ENCODE measurements at places on chromosomes 5 and 9.

DNA sequence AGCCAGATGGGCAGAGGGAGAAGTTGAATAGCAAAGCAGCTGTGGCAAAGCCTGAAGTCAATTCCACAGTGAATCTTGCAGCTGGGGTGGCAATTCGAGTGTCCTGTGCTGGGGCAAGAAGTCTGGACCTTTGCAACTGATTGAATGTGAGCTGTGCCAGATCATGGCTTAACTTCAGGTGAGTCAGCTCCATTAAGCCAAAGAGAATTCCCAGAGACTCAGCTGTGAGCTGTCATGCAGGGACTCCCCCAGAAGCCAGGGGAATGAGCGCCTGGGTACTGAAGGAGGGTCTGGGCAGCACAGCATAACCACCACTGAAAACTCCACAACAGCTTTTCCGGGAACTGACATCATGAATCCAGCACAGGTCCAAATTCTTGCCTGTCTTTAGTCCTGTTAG lies 153.5 kb upstream of the TRPC7 start:
- no peak for DNase-seq

GRCh38 chr9:4955836-4956235 lies 29.2 kb upstream of the JAK2 start:
- no peak for DNase-seq

DNA sequence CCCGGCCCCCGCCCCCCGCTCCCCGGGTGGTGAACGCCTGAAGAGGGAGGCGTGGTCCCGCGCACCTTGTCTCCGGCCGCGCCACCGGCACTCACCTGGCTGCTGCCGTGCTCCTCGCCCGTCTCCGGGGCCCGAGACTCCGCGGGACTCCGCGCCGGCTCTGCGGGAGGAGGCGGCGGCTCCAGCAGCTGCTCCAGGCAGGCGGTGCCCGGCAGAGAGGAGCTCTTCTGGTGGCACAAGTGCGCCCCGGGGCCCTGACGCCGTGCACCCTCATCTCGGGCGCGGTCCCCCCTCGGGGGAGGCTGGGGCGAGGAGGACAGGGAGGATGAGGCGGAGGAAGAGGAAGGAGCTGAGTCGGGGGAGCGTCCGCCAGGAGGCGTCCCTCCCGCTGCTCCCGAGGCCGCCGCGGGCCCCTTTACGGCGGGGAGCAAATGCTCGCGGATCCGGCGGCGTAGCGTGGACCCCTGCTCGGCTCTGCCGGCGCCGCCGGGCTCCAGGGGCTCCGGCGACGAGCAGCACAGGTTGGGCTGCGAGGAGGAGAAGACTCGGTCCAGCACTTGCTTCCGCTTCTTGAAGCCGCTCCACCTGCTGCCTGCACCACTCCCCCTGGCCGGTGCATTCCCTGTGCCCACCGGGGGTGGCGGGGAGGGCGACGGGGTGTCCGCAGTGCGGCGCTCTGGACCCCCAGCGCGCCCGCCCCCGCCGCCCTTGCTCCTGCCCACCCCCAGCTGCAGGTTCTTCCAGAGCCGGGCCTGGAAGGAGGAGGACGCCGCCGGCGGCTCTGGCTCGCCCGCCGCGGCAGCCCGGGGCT lies 928 bp downstream of the MCTP1 start:
- no peak for DNase-seq

GRCh38 chr9:78614892-78615291 lies 318.0 kb downstream of the PSAT1 start:
- no peak for DNase-seq

GRCh38 chr5:124519396-124519795 lies 227.0 kb downstream of the ZNF608 start:
- no peak for DNase-seq

- DNase-seq, result no peak
Observed at GRCh38 chr5:3751846-3752245, 156.2 kb downstream of the IRX1 start.

Measured in stimulated activated CD4-positive, alpha-beta T cell treated with anti-CD3 and anti-CD28 coated beads, Interleukin-4, amount 100 ng/mL, for 24 hours (primary cell).